ENCODE measurements at places on chromosomes 16 and 17.
A peak's percentile ranks its signal among the peaks of the same experiment; 100 is the strongest.

DNA sequence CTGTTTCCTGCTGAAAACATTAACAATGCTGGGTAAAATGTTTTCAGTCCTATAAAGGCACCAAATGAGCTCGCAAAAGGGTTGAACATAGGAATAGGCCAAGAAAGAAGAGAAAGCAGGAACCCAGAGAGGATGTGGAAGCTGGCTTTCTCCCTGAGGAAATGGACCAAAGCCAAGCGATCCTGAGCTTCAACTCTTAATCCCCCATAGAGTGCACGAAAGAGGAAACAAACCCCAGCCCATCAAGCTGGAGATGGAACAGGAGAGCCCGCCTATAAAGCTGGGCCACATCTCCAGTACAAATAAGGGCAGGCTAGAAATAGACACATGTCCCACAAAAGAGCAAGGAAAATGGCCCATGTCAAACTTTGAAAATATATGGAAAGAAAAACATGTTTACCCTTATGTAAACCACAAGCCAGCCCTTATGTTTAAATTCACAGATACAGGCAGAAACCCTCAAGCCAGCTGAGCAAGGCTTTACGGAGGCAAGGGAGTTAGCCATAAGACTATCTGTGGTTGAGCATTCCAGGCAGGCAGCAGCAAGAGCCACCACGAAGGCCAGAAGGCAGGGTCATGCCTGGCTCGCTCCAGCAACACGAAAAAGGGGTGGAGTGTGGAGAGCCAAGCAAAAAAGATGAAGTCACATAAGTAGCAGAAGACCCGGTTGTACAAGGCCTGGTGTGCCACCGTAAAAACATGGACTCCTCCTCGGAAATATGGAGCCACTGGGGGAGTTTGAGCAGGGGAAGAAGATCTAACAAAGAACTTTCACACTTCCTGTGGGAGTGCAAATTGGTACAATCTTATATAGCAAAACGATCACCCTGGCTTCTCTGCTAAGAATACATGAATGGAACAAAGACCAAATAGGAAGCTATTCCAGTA lies 27.8 kb downstream of the COPRS start:
- no peak for DNase-seq

DNA sequence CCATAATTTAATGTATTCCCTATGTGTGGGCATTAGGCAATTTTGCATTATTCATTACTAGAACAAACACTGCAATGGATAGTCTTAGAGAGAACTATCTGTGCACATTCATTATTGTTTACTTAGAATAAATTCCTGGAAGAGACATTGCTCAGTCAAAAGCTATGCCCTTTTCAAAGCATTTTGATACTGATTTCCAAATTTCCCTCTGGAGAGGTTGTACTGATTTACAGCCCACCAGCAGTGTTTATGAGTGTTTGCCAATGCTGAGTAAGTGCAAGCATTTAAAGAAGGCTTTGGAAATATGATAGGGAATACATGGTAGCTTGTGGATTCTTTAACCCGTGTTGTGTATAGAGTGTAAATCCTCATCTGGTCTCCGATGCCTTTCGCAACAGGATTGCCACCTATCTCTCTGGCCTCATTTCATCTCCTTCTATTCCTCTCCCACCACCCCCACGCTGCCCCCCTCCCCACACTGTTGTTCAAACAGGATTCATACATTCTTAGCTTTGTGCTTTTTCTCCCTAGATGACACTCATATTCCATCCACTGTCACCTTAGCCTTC lies 33.4 kb upstream of the MMD start:
- DNase-seq: no peak

- no peak for DNase-seq
These were observed 28.3 kb downstream of the ZNF276 start for GRCh38 chr16:89749637-89750036.

GRCh38 chr17:57739402-57740234 lies 5.5 kb downstream of the CCDC182 start:
- no peak for DNase-seq

- DNase-seq: no peak
These were observed 182.3 kb upstream of the GSE1 start for GRCh38 chr16:85430523-85431421.

GRCh38 chr17:8012996-8013640 lies 10.7 kb downstream of the GUCY2D start:
- no peak for DNase-seq

GRCh38 chr17:48930435-48930873 lies 14.2 kb downstream of the SNF8 start:
- DNase-seq: no peak

GRCh38 chr16:79436885-79437284 lies 163.7 kb downstream of the MAF start:
- no peak for DNase-seq

- no peak for DNase-seq
These were observed 351.1 kb downstream of the KCNJ2 start for GRCh38 chr17:70520447-70520846.

DNA sequence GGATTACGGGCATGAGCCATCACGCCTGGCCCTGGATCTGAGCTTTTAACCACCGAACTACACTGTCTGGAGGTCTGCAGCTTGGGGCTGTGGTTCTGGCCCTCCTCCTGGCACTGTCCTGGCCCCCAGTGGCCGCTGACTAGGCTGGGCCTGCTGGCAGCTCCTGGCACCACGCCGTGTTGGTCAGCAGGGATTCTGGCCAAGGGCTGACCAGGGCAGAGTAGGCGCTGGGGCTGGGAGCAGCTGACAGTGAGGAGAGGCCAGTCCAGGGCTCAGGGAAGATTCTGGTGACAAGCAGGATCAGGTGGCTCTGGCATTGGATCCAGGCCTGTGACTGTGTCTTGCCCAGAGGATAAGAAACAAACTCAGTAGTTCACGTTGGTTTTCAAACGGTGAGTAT lies 14.6 kb downstream of the EEF2K start:
- no peak for DNase-seq

DNA sequence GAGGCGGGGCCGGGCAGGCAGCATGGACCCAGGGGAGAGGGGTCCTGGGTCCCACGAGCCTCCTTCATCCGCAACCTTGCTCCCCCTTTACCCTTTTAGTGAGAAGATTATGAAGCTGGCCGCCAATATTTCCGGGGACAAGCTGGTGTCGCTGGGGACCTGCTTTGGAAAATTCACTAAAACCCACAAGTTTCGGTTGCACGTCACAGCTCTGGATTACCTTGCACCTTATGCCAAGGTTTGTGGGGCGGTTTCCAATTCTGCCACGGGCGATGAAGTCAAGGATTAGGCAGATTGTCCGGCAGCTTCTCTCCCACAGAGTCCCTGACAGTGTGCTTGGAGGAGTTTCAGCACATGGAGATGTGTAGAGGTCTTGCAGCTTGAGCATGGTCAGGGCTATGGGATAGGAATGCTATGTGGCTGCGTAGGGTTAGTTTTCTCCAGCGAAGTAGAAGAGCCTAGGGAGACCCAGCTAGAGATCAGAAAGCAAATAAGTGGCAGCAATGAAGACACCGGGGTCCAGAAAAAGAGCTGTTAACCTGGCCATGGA lies 598 bp downstream of the NIP7 start:
- DNase-seq: no peak

DNA sequence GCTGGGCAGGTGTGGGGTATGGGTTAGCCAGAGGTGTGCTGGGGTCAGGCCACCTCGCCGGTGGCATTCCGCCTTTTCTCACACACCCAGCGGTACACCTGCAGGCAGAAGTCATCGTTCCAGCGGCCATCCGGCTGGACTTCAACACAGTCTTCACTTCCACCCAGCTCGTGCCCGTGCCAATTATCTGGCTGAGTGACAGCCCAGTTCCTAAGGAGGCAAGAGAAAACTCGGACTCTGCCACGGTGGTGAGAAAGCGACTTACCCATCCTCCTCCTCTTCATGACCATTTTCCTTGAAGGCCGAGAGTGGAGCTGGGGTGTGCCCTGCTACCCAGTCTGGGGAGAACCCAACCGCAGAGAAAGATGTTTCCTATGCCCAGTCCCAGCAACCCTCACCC lies 13.1 kb downstream of the ASGR2 start:
- no peak for DNase-seq

- no peak for DNase-seq
These were observed 50.2 kb downstream of the HLF start for GRCh38 chr17:55314784-55315491.

DNA sequence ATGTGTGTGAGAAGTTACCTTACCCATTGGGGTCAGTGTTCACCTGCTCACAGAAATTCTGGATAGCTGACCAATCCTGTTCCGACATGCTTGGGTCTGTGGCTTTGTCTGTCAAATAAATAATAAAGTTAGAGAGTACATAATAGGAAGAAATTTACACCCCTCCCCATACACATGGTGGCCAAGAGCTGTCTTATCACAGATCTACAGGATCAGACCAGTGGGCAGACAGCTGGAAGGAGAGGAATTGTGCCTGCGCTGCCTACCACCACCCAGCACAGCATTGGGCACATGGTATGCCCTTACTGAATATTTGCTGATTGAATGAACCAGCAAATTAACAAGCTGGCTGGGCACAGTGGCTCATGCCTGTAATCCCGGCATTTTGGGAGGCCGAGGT lies 14.6 kb downstream of the GGA2 start:
- no peak for DNase-seq

GRCh38 chr17:80820331-80820730 lies 171.3 kb upstream of the CHMP6 start:
- no peak for DNase-seq

- no peak for DNase-seq
These were observed 3.4 kb upstream of the SRL start for GRCh38 chr16:4245077-4245791.

DNA sequence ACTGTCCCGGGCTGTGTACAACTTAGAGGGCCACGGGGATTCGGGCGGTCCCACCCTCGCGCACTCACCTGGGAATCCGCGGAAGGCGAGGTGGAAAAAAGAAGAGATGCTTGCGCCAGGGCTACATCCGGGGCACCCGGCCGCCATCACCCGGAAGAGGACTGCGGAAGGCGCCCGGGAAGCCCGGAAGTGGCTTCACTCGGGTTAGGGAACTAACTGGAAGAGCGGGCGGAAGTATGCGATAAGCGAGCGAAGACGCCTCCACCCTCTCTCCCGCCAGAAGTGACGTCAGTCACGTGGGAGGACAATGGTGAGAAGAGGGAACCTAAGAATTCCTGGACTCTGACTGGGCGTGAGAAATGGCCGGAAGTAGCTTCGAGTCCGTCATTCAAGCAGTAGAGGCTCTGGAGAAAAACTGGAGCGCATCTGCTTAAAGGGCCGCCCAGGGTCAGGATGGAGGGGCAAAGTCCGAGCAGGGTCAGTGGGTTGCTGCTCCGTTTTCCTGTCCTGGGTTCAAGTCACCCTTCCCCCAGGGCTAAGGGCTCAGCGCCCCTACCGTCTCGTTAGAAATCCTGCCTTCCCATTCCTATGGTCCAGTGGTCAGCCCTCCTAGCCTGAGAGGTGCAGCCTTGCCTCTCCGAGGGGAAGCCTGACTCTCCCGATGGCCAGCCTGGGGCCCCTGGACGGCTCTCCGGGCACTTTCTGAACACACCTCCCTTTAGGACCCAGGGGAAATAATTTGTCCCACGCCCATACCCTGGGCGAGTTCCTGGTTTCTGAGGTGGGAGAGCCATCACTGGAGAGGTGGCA lies at the start of gene CD2BP2:
CD2BP2 (minus strand) TSS at position 165 of the 810 bp plus-strand sequence. CDS start 627 bp downstream, outside the sequence.
- peak; percentile 69 for DNase-seq

DNA sequence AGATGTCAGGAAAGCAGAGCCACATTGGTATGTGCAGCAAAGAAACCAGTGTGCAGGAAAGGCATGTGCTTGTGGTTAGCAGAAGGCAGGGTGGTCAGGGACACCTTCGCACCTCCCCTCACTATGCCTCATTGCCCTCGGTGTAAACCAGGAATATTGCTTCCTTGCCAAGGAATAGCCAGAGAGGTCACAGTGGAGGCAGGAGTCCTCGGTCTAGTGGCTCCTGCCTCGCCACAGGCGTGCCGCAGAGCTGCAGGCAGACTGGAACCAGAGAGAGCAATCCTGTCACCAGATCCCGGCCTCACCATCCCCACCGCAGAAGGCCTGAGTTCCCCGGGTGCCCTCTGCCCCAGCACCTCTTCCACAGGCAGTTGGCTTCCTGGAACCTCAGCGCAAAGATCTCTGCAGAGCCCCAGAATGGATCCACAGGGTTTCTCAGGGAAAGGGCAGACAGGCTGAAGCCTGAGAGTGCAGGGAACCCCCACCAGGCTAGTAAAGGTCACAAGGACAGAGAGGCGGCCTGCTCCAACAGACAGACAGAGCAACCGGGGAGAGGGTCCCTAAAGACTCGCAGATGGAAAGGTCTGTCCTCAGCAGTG lies 21.6 kb downstream of the CCDC182 start:
- DNase-seq: no peak

- DNase-seq: no peak
These were observed at the start of gene MT1E for GRCh38 chr16:56625140-56625942. TSS of gene MT1E (plus strand) at chr16:56625781. CDS start at chr16:56625852, 71 bp downstream.

DNA sequence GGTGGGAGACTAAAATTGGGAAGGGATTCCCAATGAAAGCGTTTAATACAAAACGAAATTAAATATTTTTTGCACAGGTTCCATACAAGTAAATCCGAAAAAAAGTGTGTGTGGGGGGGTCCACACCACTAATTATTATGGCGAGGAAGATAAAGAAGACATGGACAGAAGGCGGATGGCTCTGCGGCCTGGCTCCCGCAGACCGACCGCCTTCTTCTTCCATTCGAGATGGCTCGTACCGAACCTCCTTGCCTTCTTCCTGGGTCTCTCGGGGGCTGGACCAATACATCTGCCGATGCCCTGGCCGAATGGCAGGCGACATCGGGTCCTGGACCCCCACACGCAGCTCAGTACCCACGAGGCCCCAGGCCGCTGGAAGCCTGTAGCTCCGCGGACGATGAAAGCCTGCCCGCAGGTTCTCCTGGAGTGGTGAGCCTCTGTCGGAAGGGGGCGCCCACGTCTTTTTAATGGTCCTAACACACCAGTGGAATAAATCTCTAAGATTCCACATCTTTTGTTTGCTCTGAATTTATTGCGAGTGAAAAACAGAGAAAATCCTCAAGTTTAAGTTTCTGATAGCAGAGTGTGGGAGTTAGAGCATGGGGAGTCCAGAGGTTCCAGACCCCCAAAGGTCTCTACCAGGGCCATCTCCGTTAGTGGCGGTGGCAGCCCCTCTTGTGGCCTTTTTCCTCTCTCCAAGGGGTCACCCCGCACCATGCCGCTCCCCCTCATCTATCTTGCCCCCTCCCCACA lies 1.4 kb downstream of the PRAC2 start:
- peak; percentile 68 for DNase-seq

All from stimulated activated CD8-positive, alpha-beta memory T cell treated with anti-CD3 and anti-CD28 coated beads, Interleukin-15, amount 100 ng/mL, for 1 hour (primary cell).